ENCODE measurements at places on chromosomes 1 and 21. TPM values are rescaled to one million over a fixed set of nuclear protein-coding genes. Genes with fewer than 3 reads are reported as not detected.

Gene UTS2
- total RNA-seq: not detected

Gene LRIG2
- total RNA-seq: 20.4 TPM

Gene S100A12
- total RNA-seq: not detected

Gene B3GALT5
- 0.43 TPM for total RNA-seq

Gene LCE2B
- total RNA-seq: not detected

Gene AVPR1B
- not detected for total RNA-seq

Gene MPL
- total RNA-seq: not detected

Gene CFAP410
- total RNA-seq: 12.3 TPM

Gene KCND3
- total RNA-seq: 11.8 TPM

Gene PM20D1
- 0.11 TPM for total RNA-seq

Gene SPAG17
- total RNA-seq: 5.0 TPM

Gene APCS
- total RNA-seq: not detected

Gene C1orf116
- total RNA-seq: not detected

Gene TP73
- not detected for total RNA-seq

Gene NGF
- 7.2 TPM for total RNA-seq

Gene RAB3B
- total RNA-seq: 7.9 TPM

Gene SERPINC1
- not detected for total RNA-seq

Gene CFAP107
- not detected for total RNA-seq

Gene NMNAT2
- total RNA-seq: 0.11 TPM

Gene DCST2
- total RNA-seq: not detected

Gene GJB3
- not detected for total RNA-seq

Gene FMO4
- total RNA-seq: 15.2 TPM

Gene PCBP3
- total RNA-seq: 5.8 TPM

Gene CNTN2
- 0.86 TPM for total RNA-seq

Gene AK5
- total RNA-seq: 0.65 TPM

Gene RNF187
- 39.6 TPM for total RNA-seq
